ENCODE measurements at places on chromosomes 6 and 20.

DNA sequence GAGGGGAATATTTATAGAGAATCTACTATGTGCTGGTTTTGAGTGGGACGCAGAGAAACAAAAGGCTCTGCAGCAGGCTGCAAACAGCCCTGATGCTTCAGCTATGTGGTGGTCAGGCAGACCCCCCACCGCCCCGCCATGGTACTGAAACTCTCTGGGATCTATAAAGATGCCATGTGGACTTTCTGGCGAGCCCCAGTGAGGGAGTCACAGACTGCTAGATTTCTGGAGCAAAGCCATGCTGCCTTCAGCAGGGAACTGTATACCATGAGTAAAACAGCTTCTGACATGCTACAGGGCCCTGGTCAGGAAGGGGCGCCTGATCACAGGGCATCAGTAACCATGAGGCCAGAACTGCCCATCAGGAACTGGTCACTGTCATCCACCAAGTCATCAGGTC is 19.2 kb upstream of the BPIFB1 start:
- DNase-seq = no peak

- DNase-seq = no peak
Measured at GRCh38 chr6:326896-327537, 34.7 kb downstream of the DUSP22 start.

- DNase-seq = no peak
Measured at GRCh38 chr6:150354754-150355571, 13.8 kb upstream of the IYD start.

- no peak for DNase-seq
Measured at GRCh38 chr20:52193886-52194545, 2.4 kb upstream of the ZFP64 start.

GRCh38 chr6:31651602-31652191 is 764 bp downstream of the BAG6 start:
- DNase-seq = no peak

DNA sequence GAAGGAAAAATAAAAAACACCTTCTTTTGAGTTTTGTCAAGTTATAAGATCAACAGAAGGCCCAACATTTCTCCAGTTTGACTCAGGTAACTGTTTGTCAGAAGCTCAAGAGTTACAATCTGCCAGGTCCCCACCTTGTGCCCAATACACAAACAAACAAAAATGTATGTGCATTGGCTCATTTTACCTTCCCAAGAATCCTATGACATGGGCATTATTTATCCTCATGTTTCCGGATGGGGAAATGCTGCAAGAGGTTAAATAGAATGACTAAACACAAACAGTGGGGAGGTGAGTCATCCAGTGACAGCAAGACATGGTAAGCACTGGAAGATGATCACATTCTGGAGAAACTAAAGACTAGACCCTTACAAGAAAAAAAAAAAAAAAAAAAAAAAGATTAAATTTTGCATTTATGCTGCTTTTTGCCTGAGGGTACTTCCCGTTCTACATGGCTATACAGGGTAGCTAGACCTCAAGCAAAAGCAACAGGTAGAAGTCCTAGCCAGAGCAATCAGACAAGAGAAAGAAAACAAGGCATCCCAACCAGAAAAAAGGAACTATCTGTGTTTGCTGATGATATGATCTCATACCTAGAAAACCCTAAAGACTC is 23.6 kb upstream of the ANKRD60 start:
- DNase-seq = no peak

- no peak for DNase-seq
Measured at GRCh38 chr6:57205550-57206328, 16.4 kb downstream of the RAB23 start.

GRCh38 chr6:80181352-80182081 is 75.0 kb downstream of the BCKDHB start:
- no peak for DNase-seq

GRCh38 chr6:125747589-125748405 is 1.6 kb upstream of the HEY2 start:
- DNase-seq = no peak

GRCh38 chr6:50681213-50681824 is 32.0 kb upstream of the TFAP2D start:
- no peak for DNase-seq

DNA sequence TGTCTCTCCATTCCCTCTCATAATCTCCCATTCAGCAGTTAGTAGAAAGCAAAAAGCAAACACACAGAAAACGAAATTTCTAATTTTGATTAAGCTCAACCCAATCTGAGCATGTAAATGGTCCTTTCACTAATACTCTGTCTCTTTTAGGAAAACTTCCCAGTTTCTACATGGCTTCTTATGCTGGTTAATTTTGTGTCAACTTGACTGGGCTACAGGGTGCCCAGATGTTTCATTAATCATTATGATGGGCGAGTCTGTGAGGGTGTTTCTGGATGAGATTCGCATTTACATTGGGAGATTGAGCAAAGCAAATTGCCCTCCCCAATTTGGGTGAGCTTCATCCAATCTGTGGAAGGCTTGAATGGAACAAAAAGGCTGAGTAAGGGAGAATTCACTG is 142.2 kb downstream of the MBOAT1 start:
- DNase-seq = no peak

DNA sequence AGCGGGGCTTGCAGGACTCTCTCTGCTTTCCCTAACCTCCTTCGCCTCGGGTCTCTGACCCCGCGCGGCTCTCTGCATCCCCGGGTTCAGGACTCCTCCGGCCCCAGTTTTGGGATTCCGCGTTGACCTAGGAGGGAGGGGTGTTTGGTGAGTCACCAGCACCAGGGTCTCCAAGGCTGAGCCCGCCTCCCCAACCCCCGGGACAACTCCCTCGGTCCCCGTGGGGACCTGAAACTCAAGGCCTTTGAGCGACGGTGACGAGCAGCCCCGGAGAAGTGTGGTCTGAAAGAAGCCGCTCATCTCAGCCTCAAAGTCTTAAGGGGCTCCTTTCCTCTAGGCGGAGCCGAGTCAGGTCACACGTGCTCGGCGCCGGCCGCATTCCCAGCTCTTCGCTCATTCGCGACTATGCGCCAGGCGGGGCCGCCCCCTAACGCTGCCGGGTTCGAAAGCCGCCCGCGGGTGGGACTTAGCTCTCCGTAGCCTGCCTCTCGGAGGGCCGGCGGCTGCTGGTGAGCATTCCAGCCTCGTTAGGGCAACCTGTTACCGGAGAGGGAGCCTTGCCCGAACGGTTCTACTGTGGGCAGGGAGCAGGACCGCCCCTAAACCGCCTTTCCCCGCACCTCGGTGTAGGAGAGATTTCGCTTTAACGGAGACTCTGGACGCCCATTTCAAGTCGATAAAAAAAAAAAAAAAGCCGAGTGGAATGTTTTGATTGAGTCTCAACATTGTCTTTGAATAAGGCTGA is 3.0 kb upstream of the PRDM13 start:
- DNase-seq = no peak

DNA sequence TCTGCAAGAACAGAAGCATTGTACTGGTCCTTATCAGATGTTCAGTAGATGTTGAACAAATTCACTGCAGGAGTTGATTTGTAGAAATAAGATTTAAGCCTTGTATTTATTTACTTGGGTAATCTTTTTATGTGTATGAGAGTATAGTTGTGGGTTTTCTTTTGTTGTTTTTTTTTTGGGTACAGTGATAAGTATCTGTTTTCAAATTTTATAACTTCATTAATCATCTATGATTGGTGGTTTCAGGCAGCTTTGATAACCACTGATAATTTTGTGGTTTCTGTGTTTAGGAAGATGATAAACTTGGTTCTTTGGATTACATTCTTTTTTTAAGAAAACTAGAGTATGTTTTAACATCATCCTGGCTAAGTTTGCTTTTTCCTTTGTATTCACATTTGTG is 2.8 kb downstream of the AFDN start:
- DNase-seq = no peak

- no peak for DNase-seq
Measured at GRCh38 chr20:20024942-20025341, 7.8 kb downstream of the NAA20 start.

GRCh38 chr20:433300-433975 is 25.3 kb downstream of the RBCK1 start:
- DNase-seq = no peak

- DNase-seq = no peak
Measured at GRCh38 chr6:21395121-21395520, 198.4 kb upstream of the SOX4 start.

- DNase-seq = no peak
Measured at GRCh38 chr20:7850775-7851490, 89.3 kb downstream of the HAO1 start.

GRCh38 chr20:1857466-1857865 is 37.7 kb upstream of the SIRPA start:
- DNase-seq = no peak

GRCh38 chr20:60087563-60088105 is 129.4 kb downstream of the CDH26 start:
- no peak for DNase-seq

DNA sequence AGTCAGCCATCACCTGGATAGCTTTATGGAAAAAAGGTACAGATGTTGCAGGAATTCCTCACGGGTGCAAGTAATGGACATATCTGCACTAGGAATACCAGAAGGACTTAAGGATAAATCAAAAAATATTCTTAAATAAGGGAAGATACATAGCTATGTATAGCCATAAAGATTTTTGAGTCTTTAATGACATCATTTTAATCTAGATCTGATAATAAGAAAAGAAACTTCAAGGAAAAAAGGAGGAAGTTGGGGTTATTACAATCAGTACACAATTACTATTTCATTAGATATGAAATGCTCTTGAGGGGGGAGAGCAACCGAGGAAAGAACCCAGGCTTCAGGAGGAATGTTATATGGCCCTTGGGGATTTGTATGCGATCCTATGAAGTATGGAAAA is 110.2 kb downstream of the FOXC1 start:
- DNase-seq = no peak

DNA sequence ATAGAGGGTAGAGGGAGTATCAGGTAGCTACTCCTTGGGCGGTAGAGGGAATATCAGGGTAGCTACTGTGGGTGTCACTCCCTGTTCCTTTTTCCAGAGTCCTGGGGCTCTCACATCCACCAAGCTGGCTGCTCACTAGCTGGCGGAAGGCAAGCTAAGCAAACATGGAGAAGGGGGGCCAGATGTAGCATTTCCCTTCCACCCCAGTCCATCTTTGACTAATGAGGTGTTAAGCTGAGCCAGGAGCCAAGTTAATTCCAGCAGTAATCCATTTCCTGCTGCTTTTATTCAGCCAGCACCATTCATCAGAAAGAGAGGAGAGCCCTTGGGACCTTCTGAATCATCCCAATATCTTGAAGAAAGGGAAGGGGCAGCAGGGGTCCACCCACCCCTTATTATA is 330.0 kb downstream of the ZFAND3 start:
- DNase-seq = no peak

Data from GOT3 (cell line).